Natural killer cell (primary cell): ENCODE measurements at places on chromosomes 3 and 15. TPM values are rescaled to one million over a fixed set of nuclear protein-coding genes. Genes with fewer than 3 reads are reported as not detected.

- no peak overlapping the region for H3K27ac ChIP-seq
- H3K27me3 ChIP-seq, result no peaks in the 10 kb centered on the region
- peaks cover 16% of the 10 kb centered on the region for H3K36me3 ChIP-seq
- H3K4me1 ChIP-seq, result peaks cover 72% of the 10 kb centered on the region
These were observed 51.4 kb downstream of the SH3BP5 start for GRCh38 chr3:15280853-15281532.

DNA sequence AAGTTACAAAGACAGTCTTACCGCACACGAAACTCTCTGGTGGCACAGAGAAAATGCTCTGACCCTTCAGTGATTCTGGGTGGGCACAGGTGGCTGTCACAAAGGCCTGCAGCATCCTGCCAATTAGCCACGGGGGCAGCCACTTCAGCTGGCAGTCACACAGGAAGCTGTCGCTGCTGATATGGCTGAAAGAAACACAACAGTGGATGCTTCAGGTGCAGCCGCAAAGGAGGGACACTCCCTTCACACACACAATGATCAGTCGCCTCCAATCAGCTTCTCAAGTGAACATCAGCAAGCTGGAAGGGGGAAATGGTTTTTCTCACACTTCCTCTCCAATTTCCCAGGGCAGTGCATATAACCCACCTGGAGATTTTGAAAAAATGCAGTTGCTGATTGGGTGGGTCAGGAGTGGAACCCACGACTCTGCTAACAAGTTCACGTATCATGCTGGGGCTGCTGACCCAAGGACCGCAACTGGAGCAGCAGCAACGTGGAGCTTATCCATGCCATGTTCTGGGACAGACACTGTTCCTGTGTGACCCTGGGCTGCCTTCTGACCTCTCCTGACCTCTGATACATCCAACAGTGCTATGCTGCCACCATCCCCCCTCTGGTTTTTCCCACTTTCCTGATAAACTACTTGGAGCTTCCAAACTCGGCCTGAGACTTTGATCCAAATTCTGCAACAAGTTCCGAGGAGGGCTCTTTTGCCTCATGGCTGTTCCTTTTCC is 106.6 kb downstream of the LRIG1 start:
- H3K27me3 ChIP-seq, result no peaks in the 10 kb centered on the region
- H3K4me3 ChIP-seq, result peak overlapping the region; percentile 4
- peaks cover 28% of the 10 kb centered on the region for H3K4me1 ChIP-seq
- DNase-seq, result peak; percentile 29
- H3K36me3 ChIP-seq, result no peaks in the 10 kb centered on the region
- peak overlapping the region; percentile 49 for H3K27ac ChIP-seq

DNA sequence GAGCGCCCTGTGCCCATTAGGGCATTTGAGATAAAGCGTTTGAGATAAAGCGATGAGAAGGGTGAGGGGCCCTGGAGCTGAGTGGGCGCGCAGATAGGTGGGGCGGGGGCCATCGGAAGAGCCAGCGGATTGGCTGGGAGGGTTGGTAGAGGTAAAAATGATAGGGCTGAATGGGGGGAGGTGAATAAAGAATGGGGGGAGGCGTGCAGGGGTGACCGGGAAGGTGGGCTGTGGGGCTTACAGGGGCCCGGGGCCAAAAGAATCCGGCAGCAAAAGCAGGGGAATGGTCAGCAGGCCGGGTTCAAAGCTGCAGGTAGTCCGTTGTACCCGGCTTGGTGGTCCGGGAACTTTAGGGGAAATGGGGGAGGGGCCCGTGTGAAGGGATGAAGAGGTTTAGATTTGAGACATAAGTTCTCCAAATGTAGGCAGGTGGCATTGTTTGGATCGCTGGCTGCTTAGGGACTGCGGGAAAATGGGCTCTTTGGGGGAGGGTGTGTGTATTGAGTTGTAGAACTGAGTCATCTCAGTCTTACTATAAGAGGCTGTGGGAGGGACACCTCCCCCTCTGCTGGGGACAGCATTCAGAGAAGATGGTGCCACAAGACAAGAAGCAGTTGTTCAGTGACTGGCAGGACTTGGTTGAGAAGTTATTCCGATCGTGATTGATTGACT is 610 bp downstream of the ARID3B start:
- no peaks in the 10 kb centered on the region for H3K27me3 ChIP-seq
- H3K4me1 ChIP-seq, result peaks cover 34% of the 10 kb centered on the region
- H3K36me3 ChIP-seq, result peaks cover 6% of the 10 kb centered on the region
- DNase-seq, result peak; percentile 45
- H3K4me3 ChIP-seq, result peak overlapping the region; percentile 74
- peak overlapping the region; percentile 79 for H3K27ac ChIP-seq

GRCh38 chr3:78978037-78978436 is 789.8 kb downstream of the ROBO1 start:
- H3K27me3 ChIP-seq, result no peaks in the 10 kb centered on the region
- H3K36me3 ChIP-seq, result no peaks in the 10 kb centered on the region
- DNase-seq, result no peak
- no peak overlapping the region for H3K27ac ChIP-seq
- H3K4me3 ChIP-seq, result no peak overlapping the region

DNA sequence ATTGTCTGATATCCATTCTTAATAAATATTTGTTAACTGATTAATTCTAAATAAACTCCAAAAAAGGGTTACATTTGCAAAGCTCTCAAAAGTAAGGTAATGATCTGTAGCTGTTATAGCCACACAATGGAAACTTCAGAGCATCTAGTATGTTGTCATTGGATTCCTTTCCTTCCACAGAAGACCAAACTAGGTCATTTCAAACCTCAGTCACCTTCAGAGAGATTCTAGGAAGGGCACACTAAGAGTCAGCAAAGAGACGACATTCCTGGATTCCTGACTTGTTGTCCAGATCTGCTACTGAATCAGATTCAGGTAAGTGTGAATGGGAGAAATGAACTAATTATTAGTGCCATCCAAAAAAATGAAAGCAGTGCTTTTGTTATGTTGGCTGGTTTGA is 3.0 kb upstream of the COL8A1 start:
- H3K4me3 ChIP-seq, result no peak overlapping the region
- DNase-seq, result no peak
- no peaks in the 10 kb centered on the region for H3K36me3 ChIP-seq
- H3K27ac ChIP-seq, result no peak overlapping the region
- H3K27me3 ChIP-seq, result peaks cover 22% of the 10 kb centered on the region

GRCh38 chr15:83943849-83944404 is 290.0 kb downstream of the ADAMTSL3 start:
- no peaks in the 10 kb centered on the region for H3K4me1 ChIP-seq
- no peak overlapping the region for H3K27ac ChIP-seq
- no peaks in the 10 kb centered on the region for H3K36me3 ChIP-seq
- H3K4me3 ChIP-seq, result no peak overlapping the region
- no peaks in the 10 kb centered on the region for H3K27me3 ChIP-seq

DNA sequence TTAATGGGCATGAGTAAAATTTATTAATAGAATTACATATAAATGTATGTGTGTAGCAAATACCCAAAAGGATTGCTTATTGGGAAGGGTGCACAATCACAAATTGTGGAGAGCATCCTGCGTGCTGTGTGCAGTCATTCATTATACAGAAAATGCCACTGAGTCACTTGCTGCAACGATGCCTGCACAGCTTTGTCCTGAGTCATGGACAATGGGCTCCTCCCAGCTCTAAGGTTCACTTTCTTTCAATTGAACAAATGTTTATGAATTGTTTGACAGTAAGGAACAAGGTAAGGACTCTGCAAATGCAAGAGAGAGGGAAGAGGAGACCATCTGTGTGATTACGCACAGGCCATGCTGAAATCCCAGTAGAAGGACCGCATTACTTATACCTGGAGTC is 18.7 kb downstream of the CFAP161 start:
- H3K27ac ChIP-seq, result no peak overlapping the region
- no peak overlapping the region for H3K4me3 ChIP-seq
- H3K4me1 ChIP-seq, result no peaks in the 10 kb centered on the region
- H3K36me3 ChIP-seq, result no peaks in the 10 kb centered on the region
- no peak for DNase-seq
- no peaks in the 10 kb centered on the region for H3K27me3 ChIP-seq

- no peaks in the 10 kb centered on the region for H3K36me3 ChIP-seq
- peaks cover 48% of the 10 kb centered on the region for H3K4me1 ChIP-seq
- no peaks in the 10 kb centered on the region for H3K27me3 ChIP-seq
- no peak overlapping the region for H3K4me3 ChIP-seq
These were observed 4.0 kb downstream of the MAP2K1 start for GRCh38 chr15:66390678-66391077.

DNA sequence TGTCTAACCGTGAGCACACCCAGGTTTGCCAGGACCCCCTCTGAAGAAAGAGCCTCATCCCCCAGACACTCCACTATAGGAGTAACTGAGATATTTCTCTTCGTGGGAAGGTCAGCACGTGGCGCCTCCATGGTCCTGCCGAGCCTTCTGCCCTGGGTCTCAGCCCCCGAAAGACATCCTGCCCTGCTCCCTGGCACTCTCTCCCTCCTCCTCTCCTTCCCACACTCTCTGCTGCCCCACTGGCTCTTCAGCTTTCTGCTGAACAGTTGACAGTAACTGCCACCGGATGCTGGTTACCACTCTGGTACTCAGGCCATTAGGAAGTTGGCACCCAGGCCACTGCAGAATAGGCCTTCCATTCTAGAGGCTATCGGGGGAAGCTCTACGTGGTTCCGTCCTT is 185.2 kb downstream of the UACA start:
- H3K27me3 ChIP-seq, result peaks cover 8% of the 10 kb centered on the region
- H3K4me3 ChIP-seq, result no peak overlapping the region
- DNase-seq, result no peak
- no peaks in the 10 kb centered on the region for H3K36me3 ChIP-seq
- no peak overlapping the region for H3K27ac ChIP-seq
- H3K4me1 ChIP-seq, result peaks cover 4% of the 10 kb centered on the region

GRCh38 chr3:147758771-147759170 is 349.6 kb downstream of the ZIC1 start:
- H3K27ac ChIP-seq, result no peak overlapping the region
- H3K4me3 ChIP-seq, result no peak overlapping the region
- no peaks in the 10 kb centered on the region for H3K4me1 ChIP-seq
- no peaks in the 10 kb centered on the region for H3K27me3 ChIP-seq
- DNase-seq, result no peak
- no peaks in the 10 kb centered on the region for H3K36me3 ChIP-seq

DNA sequence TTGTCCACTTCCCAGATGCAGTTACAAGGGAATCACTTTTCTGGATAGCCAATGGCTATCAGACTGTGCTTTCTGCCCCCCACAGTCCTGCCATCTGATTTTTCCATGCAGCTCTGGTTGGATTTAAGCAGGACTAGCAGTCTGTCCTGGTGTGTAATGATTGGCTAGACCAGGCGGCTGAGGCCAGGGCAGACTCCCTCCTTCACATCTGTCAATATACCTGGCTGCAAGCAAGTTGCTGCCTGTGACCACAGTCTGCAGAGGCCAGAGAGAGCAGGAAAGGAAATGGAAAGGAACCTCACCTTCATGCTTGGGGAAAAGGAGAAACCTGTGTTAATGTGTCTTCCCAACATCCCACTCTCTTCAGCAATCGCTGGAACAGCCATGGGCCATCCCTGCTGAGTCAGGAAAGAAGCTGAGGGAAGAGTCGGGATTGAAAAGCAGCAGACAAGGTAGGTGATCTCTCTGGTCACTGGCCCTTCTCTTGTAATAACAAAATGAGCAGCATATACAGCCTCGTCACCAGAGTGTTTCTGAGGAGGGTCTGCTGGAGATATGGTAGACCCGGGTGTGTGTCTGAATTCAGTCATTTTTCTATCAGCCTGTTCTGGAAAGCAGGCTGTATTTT is 126.7 kb upstream of the PHLDB2 start:
- H3K27ac ChIP-seq, result no peak overlapping the region
- H3K27me3 ChIP-seq, result no peaks in the 10 kb centered on the region
- H3K4me3 ChIP-seq, result no peak overlapping the region
- no peaks in the 10 kb centered on the region for H3K36me3 ChIP-seq
- no peak for DNase-seq

- peak overlapping the region; percentile 6 for H3K4me3 ChIP-seq
- peaks cover 2% of the 10 kb centered on the region for H3K36me3 ChIP-seq
- peaks cover 11% of the 10 kb centered on the region for H3K4me1 ChIP-seq
- no peaks in the 10 kb centered on the region for H3K27me3 ChIP-seq
- peak overlapping the region; percentile 0 for H3K27ac ChIP-seq
These were observed 1.6 kb downstream of the BTBD1 start for GRCh38 chr15:83065431-83065830.

- no peaks in the 10 kb centered on the region for H3K4me1 ChIP-seq
- H3K27ac ChIP-seq, result no peak overlapping the region
- no peaks in the 10 kb centered on the region for H3K27me3 ChIP-seq
- no peak overlapping the region for H3K4me3 ChIP-seq
- no peaks in the 10 kb centered on the region for H3K36me3 ChIP-seq
- DNase-seq, result no peak
These were observed 150.4 kb downstream of the TIGIT start for GRCh38 chr3:114444216-114444615.

DNA sequence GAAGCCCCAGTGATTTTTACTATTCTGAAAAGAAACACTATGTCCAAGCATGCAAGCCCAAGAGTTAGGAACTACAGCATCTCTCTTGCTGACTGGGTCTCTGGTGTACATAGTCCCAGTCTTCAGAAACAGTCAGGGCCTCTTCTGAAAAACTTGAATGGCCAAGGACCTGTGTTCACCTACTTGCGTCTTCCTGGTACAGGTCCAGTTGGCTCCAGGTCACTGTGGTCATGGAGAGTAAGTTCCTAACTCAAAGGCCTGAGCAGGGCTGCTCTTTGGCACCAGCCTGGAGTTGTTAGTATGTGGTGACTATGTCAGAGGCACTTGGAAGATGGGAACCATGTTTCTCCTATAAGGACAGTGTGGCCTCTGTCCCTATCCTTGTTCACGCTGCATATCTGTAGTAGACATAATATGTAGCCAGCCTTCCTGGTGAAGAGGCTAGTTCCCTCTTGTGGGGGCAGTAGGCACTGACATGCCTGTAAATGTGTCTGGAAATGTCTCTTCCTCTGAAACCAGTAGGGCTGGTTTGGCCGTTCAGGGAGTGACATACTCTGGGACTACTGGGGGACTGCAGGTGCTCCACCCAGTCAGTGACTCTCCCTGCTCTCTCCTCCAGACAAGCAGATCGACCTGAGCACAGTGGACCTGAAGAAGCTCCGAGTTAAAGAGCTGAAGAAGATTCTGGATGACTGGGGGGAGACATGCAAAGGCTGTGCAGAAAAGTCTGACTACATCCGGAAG is 2.6 kb upstream of the RBM15B start:
- H3K27me3 ChIP-seq, result no peaks in the 10 kb centered on the region
- H3K36me3 ChIP-seq, result peaks cover 32% of the 10 kb centered on the region
- peaks cover 61% of the 10 kb centered on the region for H3K4me1 ChIP-seq
- no peak overlapping the region for H3K4me3 ChIP-seq

- no peak overlapping the region for H3K27ac ChIP-seq
- no peak for DNase-seq
- no peaks in the 10 kb centered on the region for H3K4me1 ChIP-seq
These were observed 20.9 kb downstream of the UQCC5 start for GRCh38 chr3:52557011-52557960.

DNA sequence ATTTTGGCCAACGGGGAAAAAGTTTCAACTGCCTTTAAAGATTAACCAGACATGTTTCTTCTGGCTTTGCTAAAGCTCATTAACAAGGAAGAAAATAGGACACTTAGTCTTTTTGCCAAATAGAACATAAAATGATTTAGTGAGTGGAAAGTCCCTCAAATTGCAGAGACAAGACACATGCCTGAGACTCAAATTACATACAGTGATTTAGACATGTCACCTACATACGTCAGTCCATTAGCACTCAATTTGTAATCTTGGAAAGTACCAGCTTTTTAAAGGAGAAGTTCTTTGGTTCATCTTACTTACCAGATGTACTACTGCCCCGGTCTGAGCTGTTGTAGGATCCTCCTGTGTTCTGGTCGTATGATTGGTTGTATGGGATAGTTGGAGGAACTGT is 1134.2 kb downstream of the ROBO1 start:
- no peak for DNase-seq
- no peaks in the 10 kb centered on the region for H3K27me3 ChIP-seq
- H3K4me1 ChIP-seq, result no peaks in the 10 kb centered on the region
- H3K36me3 ChIP-seq, result no peaks in the 10 kb centered on the region
- no peak overlapping the region for H3K4me3 ChIP-seq

Gene SAMMSON
- total RNA-seq, result not detected

Gene CSPG5
- total RNA-seq, result 0.07 TPM

Gene CSPG4
- total RNA-seq, result 0.09 TPM

Gene ZMYND10
- total RNA-seq, result 6.3 TPM

Gene C3orf49
- not detected for total RNA-seq
